ENCODE measurements at places on chromosomes 16 and 17. TPM values are rescaled to one million over a fixed set of nuclear protein-coding genes. Genes with fewer than 3 reads are reported as not detected.

- DNase-seq, result no peak
Observed at GRCh38 chr16:30434852-30435251, 5.0 kb upstream of the DCTPP1 start.

The KRTAP4-9 gene
- total RNA-seq, result not detected

The LRRC37A gene
- 0.14 TPM for total RNA-seq

The TIMP2 gene
- total RNA-seq, result 201 TPM

The VMO1 gene
- 0.48 TPM for total RNA-seq

The MYL11 gene
- not detected for total RNA-seq

Measured in heart left ventricle (tissue), 16 donors.